ENCODE measurements at places on chromosomes 7 and 10.

- no peak overlapping the region for H3K4me3 ChIP-seq
- no peak overlapping the region for H3K27ac ChIP-seq
- H3K4me1 ChIP-seq, result no peaks in the 10 kb centered on the region
- DNase-seq, result no peak
- no peaks in the 10 kb centered on the region for H3K36me3 ChIP-seq
Measured at GRCh38 chr7:122344303-122344620, 39.7 kb upstream of the FEZF1 start.

DNA sequence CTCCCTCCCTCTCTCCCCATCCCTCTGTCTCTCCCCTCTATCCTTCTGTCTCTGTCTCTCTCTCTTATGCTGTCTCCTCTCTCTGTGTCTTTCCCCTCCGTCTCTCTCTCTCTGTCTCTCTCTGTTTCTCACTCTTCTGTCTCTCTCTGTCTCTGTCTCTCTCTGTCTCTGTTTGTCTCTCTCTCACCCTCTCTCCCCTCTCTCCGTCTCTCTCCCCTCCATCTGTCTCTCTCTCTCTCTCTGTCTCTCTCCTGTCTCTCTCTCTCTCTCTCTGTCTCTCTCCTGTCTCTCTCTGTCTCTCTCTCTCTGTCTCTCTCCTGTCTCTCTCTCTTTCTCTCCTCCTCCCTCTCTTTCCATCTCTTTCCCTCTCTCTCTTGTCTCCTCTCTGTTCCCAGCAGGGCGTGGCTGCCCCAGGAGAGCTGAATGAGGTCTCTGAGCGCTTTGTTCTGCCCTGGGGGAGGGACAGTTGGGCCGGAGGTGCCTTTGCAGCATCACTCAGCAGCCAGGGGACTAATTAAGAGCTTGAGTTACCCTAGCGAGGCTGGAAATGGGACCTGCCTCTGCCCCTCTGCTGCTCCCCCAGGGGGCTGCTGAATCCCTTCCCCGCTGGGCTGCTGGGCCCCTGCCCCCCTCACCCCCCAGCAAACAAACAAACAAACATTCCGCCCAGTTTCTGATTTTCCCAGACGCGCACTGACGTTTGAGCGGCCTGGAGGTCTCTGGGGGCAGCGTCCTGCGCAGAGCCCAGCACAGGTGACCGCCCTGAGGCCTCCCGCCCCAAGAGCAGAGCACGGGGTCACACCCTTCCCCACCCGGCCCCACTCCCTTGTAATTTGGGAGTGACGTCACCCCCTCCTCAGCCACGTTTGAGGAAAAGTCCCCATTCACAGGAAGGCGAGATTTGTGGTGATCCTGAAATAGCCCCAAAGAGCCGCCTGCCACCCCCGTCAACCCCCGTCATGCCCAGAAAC, 68.1 kb downstream of the PDGFA start:
- no peak overlapping the region for H3K4me3 ChIP-seq
- H3K4me1 ChIP-seq, result no peaks in the 10 kb centered on the region
- H3K36me3 ChIP-seq, result no peaks in the 10 kb centered on the region
- no peak for DNase-seq
- H3K27ac ChIP-seq, result no peak overlapping the region

GRCh38 chr7:81367326-81367931, 402.4 kb downstream of the HGF start:
- no peaks in the 10 kb centered on the region for H3K27me3 ChIP-seq
- no peaks in the 10 kb centered on the region for H3K4me1 ChIP-seq
- H3K27ac ChIP-seq, result no peak overlapping the region
- no peak for DNase-seq
- no peaks in the 10 kb centered on the region for H3K36me3 ChIP-seq

DNA sequence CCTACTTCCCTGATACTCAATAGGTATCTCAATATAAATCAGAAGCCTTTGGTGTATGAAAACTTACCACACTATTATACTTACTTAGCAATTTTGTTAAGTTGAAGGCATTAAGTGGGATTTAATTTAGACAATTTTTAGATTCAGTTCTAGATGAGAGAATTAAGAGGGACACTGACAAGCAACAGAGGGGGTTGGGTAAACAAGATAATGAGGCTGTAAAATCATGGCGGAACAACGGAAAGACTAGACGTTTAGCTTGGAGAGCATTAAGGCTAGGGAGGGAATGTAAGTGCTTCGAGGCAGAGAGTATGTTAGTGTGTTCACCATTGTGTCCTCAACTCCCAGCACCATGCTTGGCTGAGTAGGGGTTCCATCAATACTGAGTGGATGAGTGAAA, 71.3 kb downstream of the DENND11 start:
- no peak overlapping the region for H3K4me3 ChIP-seq
- DNase-seq, result no peak
- H3K36me3 ChIP-seq, result no peaks in the 10 kb centered on the region
- H3K27ac ChIP-seq, result no peak overlapping the region
- no peaks in the 10 kb centered on the region for H3K4me1 ChIP-seq

GRCh38 chr10:83952314-83952713, 187.0 kb upstream of the GHITM start:
- H3K27ac ChIP-seq, result no peak overlapping the region
- H3K27me3 ChIP-seq, result no peaks in the 10 kb centered on the region
- H3K4me1 ChIP-seq, result no peaks in the 10 kb centered on the region

DNA sequence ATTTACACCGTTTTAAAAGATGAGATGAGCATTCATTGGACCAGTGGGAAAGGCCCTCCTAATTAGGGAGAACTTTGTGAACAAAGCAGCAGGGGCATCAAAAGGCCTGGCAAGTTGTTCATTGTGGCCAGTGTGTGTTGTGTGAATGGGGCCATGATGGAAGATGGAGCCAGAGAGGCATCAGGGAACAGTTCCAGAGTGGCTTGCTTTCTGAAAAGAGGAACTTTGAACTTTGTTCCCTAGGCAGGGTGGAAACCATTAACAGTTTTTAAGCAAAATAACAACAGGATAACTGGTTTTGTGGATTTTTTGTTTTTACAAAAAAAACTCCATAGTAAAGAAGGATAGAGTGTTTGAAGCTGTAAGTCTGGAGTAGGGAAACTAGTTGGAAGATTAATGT, 12.5 kb downstream of the SUV39H2 start:
- H3K27ac ChIP-seq, result no peak overlapping the region
- DNase-seq, result no peak

DNA sequence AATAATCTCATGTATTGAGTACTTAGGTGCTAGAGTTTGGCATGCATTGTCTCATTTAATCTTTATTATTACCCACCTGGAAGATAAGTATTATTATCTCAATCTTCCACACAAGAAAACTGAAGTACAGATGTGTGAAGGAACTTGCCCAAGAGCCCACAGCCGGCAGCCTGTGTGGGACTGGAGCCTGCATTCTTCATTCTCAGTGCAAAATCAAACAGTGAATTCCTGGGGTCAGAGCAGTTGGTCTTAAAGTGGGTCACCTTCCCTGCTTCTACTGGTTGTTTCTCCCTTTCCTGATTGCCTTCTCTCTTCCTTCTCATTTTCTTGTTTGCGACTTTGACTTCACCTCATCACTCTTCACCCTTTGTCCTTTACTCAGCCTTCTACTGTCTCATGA, 144.7 kb upstream of the LYZL1 start:
- DNase-seq, result no peak
- H3K4me1 ChIP-seq, result no peaks in the 10 kb centered on the region
- no peak overlapping the region for H3K4me3 ChIP-seq
- no peaks in the 10 kb centered on the region for H3K36me3 ChIP-seq
- H3K27me3 ChIP-seq, result no peaks in the 10 kb centered on the region

DNA sequence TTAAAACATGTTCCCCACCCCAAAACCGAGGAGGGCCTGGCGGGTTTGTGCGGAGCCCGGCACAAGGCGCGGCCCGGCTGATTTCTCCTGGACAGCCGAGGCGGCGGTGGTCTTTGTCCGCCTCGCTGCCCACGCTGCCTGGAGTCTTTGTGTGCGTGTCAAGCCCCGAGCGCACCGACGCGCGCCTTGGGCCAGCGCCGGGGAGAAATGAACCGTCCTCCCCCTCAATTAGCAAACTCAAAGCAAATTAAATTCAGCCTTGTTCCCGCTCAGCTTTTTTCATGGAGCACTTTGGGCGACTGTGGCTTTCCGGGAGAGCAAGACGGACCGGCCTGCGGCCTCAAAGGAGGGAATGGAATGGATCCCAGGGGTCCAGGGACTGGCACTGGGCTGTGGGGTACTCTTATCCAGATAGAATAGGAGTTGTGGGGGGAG, 4.1 kb downstream of the EMX2 start:
- peaks cover 46% of the 10 kb centered on the region for H3K27me3 ChIP-seq
- H3K4me3 ChIP-seq, result no peak overlapping the region
- peaks cover 7% of the 10 kb centered on the region for H3K4me1 ChIP-seq
- H3K27ac ChIP-seq, result no peak overlapping the region

DNA sequence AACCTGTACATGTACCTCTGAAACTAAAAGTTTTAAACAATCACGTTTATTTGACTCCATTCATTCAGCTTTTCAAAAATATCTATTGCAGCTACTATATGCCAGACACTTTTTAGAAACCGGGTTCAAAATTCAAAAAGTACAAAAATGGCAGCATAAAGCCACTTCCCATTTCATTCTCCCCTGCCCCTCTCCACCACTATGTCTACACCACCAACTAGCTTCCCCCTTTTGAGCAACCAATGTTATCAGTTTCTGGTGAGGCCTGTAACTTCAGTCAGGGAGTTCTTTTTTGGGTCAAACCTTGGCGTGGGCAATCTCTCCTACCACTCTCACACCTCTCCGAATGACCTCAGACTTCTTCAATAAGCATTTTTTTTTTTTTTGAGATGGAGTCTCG, 11.5 kb upstream of the HHEX start:
- no peaks in the 10 kb centered on the region for H3K36me3 ChIP-seq
- H3K4me3 ChIP-seq, result no peak overlapping the region
- H3K27me3 ChIP-seq, result no peaks in the 10 kb centered on the region
- no peaks in the 10 kb centered on the region for H3K4me1 ChIP-seq
- H3K27ac ChIP-seq, result no peak overlapping the region

GRCh38 chr7:139317939-139318505, 23.1 kb upstream of the FMC1 start:
- no peaks in the 10 kb centered on the region for H3K36me3 ChIP-seq
- H3K4me1 ChIP-seq, result no peaks in the 10 kb centered on the region
- no peak for DNase-seq
- H3K4me3 ChIP-seq, result no peak overlapping the region
- H3K27ac ChIP-seq, result no peak overlapping the region

DNA sequence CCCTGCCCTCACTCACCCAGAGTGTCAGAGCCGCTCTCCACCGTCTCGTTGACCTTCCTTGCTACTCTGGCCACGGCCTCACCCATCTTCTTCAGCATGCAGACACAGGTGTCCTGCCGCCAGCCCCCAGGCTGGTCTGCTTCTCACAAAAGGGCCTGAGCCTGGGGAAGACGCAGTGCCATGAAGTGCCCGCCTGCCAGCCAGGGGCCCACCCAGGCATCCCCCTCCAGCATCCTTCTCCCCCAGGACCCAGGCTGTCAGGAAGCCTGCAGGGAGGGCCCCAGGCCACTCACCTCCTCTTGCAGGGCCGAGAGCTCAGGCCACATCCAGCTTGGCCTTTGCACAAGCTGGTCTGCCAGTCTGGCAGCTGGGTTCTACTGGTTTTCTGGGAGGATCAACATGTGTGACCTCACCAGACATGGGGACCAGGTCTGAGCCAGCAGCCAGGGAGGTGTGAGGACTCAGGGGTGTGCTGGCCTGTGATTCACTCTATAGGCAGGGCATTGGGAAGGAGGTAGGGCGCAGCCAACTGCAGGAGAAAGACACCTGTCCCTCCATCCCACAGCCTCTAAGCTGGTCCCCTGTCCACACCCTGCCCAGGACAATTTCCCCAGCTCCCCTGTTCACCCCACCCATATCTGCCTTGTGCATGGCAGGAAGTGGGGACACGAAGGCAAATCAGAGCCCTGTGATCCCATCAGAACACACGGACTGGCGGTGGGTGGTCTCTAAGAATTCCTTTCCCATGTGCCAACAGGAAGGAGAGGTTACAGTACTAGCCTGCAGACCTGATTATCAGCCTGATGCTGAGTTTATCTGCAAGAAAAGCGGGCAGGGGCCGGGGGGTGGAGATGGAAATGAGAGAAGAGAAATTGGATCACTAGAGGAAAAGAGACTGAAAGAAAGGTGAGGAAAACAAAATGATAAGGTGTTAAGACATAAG, 5.7 kb downstream of the LRRC20 start:
- no peaks in the 10 kb centered on the region for H3K27me3 ChIP-seq
- H3K36me3 ChIP-seq, result no peaks in the 10 kb centered on the region
- no peak overlapping the region for H3K4me3 ChIP-seq
- no peak for DNase-seq
- H3K4me1 ChIP-seq, result peaks cover 6% of the 10 kb centered on the region

- no peaks in the 10 kb centered on the region for H3K36me3 ChIP-seq
- no peak overlapping the region for H3K4me3 ChIP-seq
- H3K4me1 ChIP-seq, result peaks cover 8% of the 10 kb centered on the region
- no peaks in the 10 kb centered on the region for H3K27me3 ChIP-seq
Measured at GRCh38 chr10:80406204-80406603, 2.1 kb upstream of the PRXL2A start.

DNA sequence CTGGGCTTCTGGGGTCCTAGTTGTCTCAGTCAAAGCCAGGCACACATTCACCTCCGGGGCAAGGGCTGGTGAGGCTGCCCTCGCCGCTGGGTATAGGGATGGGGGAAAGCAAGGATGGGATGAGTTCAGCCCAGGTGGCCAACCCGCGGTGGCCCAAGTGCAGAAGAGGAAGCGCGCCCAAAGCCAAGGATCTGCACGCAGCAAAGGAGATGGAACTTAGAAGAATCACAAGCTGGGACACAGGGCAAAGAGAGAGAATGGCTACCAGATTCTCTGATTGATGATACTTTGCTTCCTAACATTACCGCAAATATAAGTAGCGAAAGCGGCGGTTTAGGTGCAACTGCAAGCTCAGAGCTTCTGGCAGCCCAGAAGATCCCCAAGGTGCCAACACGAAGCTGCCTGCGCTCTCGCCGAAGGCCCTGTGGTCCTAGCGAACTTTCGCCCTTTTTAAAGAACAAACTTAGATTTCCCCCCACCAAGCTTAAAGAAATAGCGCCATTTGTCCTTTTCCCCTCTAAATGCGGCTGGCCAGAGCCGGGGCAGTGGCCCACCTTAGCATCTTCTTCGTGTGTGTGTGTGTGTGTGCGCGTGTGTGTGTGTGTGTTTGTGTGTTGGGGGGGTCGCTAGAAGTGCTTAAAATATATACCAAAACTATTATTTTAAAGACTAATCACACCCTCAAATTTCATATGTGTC, 927 bp upstream of the MKX start:
- peaks cover 52% of the 10 kb centered on the region for H3K4me1 ChIP-seq
- DNase-seq, result no peak
- H3K4me3 ChIP-seq, result peak overlapping the region; percentile 80

Data from effector memory CD4-positive, alpha-beta T cell (primary cell).